ENCODE measurements at places on chromosomes 1 and 21.

DNA sequence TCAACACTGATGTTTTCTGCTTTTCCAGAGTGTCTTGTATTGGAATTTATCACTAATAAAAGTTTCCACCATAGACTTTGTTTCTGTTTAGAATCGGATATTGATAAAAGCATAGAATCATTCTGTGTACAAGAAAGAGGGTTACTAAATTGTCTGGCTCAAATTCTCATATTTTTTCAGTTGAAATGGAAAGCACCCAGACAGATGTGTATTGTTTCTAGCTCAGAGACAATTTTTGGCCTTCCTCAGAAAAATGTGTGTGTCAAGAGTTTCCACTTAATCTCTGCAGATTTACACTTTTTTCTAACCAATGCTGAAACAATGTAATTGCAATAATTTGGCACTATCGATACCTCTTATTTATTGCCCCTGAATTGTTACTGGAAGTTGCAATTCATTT lies 20.2 kb downstream of the LHX9 start:
- no peak for DNase-seq

DNA sequence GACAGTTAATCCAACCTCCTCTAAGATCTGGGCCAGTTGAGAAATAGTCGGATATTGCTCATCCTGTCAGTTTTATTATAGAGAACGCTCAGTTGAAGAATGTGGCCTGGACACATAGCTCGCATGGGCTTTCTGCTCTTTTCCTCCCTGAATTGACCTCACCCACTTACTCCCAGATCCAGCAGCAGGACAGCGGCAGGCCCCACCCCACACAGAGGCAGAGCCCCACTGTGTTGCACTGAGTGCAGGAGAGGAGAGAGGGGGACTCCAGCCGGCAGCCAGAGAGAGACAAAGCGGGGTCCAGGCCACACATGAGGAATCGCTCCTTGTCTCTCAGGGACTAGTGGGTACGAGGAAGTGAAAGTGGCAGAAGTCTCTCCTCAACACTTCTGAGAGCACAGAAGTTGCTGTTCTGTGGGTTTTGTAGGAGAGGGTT lies 78.6 kb downstream of the LAMC1 start:
- DNase-seq, result no peak

DNA sequence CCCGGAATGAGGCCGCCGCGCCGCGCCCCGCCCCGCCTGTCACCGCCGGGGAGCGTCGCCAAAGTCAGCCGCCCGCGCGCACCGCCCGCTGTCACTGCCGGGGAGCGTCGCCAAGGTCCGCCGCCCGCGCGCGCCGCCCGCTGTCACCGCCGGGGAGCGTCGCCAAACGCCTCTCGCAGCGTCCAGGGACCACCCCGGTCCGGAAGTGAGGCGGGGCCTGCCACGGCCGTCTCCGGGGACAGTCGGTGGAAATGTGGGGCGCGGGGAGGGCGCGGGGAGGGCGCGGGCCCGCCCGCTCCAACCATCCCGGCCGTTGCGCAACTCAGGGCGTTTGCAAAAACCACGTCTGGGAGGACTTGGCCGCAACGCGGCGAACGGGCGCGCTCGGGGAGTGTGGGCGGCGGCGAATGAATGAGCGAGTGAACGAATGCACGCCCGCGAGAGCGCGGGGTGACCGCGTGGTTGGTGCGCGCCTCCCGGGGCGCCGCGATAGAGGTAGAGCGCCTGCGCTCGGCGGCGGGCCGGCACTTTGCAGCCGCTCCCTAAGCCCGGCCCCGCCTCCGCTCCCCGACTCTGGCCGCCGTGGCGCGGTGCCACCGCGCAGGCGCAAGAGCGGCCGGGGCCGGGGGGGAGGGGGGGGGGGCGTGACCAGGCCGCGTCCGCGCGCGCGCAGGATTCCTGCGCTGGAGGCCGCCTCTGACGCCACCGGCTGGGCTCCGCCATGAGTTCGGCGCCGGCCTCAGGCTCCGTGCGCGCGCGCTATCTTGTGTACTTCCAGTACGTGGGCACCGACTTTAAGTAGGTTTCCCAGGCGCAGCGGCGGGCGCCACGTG lies at the start of the genes ACAP3 and PUSL1:
Gene ACAP3 (minus strand): TSS at position 8 of the 833 bp plus-strand sequence. CDS start 115 bp downstream, outside the sequence.
Gene PUSL1 (plus strand): TSS at position 675 of the 833 bp plus-strand sequence. CDS start 47 bp downstream, at position 722.
- DNase-seq, result peak; percentile 97

GRCh38 chr1:108962681-108963051 lies 618 bp downstream of the CLCC1 start:
- no peak for DNase-seq

- no peak for DNase-seq
Measured at GRCh38 chr1:191690931-191691330, 467.3 kb upstream of the RGS18 start.

GRCh38 chr1:43653339-43653738 lies 3.4 kb downstream of the KDM4A start:
- DNase-seq, result no peak

DNA sequence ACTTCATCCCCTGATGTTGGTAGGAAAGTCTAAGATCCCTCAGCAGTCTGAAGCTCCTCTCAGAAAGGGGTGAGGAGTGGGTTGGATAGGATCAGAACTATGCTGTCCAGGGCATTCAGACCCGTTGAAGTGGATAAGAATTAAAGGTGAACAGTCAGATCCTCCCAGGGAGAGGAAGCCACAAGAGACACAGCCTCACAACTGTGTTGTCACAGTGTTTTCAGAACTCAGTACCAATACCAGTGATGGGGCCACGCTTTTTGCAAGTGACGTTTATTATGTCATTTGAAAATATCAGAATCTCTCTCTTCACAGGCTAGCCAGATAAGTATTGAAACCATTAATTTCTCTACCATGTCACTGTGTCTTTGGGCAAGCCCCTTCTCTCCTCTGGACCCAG lies 15.4 kb upstream of the EPS15 start:
- DNase-seq, result no peak

GRCh38 chr1:76826072-76826845 lies 41.0 kb upstream of the ST6GALNAC5 start:
- DNase-seq, result no peak

- no peak for DNase-seq
Measured at GRCh38 chr1:41500781-41501518, 16.5 kb upstream of the EDN2 start.

GRCh38 chr1:109787845-109788601 lies 24.3 kb upstream of the EPS8L3 start:
- DNase-seq, result no peak

GRCh38 chr1:9503001-9503675 lies 36.1 kb upstream of the SLC25A33 start:
- no peak for DNase-seq

- DNase-seq, result no peak
Measured at GRCh38 chr1:18481190-18481920, 625 bp downstream of the KLHDC7A start.

DNA sequence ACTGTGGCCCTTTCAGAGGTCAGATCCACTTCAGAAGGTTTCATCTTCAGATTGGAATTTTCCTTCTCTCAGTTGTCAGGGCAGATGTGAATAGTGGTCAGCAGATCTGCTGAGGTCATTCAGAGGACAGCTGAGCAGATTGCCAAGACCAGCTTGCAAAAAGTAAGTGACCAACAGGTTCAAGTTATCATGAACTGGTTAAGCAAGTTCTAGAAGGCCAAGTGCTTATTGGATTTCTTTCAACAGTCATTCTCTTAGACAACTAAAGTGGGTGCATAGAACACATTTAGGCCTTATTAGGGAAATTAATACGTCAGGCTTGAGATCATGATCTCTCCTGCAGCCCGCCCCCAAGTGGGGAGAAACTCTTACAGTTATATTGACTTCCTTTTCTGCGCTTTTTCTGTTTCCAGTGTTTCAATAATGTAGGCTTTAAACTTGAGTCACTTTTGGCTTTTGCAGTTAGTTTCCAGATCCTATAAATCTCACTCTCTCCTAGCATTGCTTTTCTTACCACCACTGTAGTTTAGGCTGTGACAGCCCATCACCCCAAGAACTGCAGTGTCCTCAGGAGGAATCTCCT lies 96.4 kb downstream of the C1orf21 start:
- peak; percentile 17 for DNase-seq

DNA sequence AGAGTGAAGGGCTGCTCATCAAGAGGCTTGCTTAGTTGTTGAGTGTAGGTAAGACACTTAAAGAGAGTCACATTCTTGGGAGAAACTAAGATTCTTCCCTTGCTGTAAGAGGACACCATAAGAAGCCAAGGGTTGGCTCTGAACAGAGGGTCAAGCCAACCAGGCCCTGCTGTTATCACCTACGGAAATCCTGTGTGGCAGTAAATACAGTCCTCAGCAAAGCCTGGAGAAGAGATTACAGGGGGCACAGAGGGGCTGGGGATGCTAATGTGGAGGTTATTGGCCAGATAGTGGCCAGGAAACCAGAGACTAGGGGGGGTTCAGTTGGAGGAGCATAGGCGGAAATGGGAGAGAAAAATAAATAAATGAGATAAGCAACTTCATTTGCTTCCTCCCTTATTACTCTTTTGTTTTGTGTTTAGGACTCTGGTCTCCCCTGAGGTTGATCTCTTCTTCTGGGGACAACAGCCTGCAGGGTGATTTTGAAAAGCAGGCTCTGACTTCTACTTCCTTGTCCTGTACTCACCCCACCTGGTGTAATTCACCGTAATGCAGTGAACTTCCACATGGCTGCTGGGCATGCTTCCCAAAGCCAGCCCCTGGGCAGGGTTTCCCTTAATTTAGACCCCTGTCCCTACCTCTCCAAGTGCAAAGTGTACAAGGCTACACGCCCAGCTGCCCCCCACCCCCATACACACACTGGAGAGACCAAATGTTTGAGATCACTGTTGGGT lies 40.9 kb downstream of the MTARC1 start:
- no peak for DNase-seq

- no peak for DNase-seq
Measured at GRCh38 chr1:40844079-40844478, 18.1 kb downstream of the CITED4 start.

DNA sequence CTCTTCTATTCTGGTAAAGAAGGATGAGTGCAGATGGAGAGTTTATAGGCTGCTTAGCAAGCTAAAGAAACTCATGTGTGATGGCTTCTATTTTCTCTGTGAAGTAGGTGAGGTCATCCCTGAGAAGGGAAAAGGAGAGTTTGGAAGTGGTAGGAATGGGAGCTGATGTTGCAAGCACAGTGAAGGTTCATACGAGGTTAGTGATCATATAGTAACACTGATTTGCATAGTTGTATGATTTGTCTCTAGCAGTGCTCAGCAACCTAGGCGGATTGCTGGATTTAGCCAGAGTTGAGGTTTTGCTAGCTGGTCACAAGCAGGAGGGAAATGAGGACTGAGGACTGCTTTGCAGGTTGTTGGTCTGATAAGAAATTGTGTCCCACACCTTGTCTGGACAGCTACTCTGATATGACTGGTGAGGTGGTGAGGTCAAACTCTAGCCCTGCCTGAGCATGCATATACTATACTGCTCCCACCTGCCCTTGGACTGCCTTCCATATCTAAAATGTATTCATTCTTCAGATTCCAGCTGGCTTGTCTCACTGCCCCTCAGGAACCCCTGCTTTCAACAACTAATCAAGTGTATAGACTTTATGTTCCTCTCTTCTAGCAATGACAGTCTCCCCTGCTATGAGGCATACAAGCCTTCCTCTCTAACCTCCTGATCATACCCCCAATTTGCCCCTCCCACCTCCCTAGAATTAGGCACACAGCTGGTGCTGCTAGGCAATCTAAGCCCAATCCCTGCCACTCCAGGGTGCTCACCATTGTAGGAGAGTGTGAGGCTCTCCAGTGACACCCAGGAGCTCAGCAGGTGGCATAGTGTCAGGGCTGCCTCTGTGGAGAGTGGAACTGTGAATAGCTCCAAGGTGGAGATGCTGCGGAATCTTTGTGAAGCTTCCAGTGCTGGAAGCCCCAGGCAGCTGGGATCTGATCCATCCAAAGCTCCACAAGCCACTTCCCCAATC lies 18.5 kb downstream of the LRRC41 start:
- no peak for DNase-seq

- DNase-seq, result no peak
Measured at GRCh38 chr1:243216741-243217140, 38.3 kb downstream of the CEP170 start.

DNA sequence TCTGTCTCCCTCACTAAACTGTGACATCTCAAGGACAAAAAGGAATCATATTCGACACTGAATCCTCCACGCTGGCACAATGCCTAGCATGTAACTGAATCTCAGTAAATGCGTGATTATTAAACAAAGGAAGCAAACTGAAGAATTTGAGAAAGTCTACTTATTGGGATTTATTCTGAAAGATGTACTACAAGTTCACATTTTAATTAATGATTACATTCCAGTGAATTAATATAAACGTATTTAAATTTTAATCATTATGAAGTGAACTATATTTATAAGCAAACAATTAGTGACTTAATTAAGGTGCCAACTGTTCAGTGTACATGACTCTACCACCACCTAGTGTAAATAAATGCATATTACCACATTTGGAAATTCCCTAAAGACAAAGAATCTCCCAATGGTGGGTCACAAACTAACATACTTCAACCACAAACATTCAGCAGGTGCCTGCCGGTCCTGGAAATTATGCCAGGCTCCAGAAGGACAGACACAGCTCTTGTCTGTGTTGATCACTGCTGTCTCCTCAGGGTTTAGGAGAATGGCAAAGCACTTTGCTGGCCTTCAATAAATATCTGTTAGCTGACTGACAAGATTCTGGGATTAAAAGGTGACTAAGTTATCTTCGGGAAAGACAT lies 56.3 kb downstream of the SMYD3 start:
- DNase-seq, result no peak

DNA sequence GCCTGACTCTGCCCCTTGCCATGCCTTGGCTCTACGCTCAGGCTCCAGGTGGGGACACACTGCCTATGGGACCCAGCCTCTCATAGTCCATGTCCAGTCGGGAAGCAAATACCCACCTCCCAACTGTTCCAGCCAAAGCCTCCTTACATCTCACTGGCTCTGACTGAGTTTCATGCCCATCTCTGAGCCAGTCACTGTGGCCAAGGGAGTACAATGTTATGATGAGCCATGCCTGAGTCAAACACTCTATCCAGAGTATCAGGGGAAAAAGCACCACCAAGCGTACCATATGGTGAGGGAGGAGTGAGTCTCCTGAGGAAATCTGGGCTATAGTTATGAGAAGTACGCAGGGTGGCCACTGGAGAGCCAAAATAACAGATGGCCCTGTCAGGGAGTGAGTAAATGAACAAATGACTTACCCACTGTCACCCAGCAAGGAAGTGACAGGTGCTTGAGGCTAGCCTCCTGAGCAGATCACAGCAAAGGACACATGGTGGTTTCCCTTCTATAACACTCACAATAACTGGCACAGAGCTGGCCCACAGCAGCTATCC lies 236.6 kb upstream of the GJB5 start:
- DNase-seq, result no peak

DNA sequence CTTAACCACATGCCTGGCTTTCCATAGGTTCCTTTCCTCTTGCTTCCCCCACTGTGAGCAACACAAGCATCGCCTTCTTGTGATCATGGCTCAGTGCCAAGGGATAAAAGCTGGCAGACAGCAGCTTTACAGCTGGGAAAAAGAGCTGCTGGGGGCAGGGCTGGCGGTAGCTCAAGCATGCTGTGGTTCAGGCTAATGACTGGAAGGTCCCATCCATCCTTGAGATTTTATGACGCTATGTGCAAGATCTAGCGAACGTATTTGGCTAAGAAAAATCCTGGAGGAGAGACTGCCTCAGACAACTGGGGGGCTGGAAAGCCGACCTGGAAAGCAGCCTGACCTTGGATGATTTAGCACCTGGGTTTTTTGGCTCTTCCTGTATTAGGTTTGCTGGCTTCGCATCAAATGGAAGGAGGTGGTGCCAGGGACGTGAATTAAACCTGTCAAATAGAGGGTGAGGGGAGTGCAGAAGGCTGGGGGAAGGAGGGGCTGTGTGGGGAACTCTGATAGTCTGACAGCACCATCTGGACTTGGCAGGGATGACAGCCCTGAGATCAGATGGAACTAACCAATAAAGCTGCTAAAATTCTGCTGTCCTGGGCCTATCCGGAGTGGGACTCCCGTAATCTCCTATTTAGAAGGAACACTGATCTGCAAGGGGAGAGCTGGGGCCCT lies 34.8 kb downstream of the ZMYND12 start:
- no peak for DNase-seq
